ENCODE measurements at places on chromosomes 7 and 10. TPM values are rescaled to one million over a fixed set of nuclear protein-coding genes. Genes with fewer than 3 reads are reported as not detected.
A peak's percentile ranks its signal among the peaks of the same experiment; 100 is the strongest.

- H3K27ac ChIP-seq, result peak overlapping the region; percentile 91
- H3K27me3 ChIP-seq, result no peaks in the 10 kb centered on the region
- H3K4me3 ChIP-seq, result no peak overlapping the region
- H3K36me3 ChIP-seq, result no peaks in the 10 kb centered on the region
- H3K4me1 ChIP-seq, result peaks cover 64% of the 10 kb centered on the region
Observed at GRCh38 chr7:99827040-99827778, 604 bp upstream of the CYP3A43 start.

Gene GPR26
- total RNA-seq, result not detected

Gene HECW1
- not detected for total RNA-seq

- no peaks in the 10 kb centered on the region for H3K4me1 ChIP-seq
- no peaks in the 10 kb centered on the region for H3K36me3 ChIP-seq
- no peaks in the 10 kb centered on the region for H3K27me3 ChIP-seq
- H3K4me3 ChIP-seq, result no peak overlapping the region
- no peak for DNase-seq
Observed at GRCh38 chr10:103676058-103676785, 179.2 kb downstream of the SH3PXD2A start.

DNA sequence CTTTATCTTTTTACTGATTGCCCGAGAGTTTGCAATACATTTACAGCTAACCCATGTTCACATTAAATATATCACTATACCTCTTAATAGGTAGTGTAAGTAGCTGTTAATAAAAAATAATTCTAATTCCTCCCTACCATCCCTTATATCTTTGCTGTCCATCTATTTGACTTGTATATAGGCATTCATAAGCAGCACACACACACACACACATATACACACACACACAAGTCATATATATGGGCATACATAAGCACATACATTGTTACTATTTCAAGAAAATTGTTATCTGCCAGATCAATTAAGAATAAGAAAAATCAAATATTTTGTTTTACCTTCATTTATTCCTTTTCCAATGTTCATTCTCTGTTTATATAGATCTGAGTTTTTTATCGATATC is 176.4 kb downstream of the PPP1R3A start:
- no peaks in the 10 kb centered on the region for H3K4me1 ChIP-seq
- DNase-seq, result no peak
- H3K27me3 ChIP-seq, result no peaks in the 10 kb centered on the region
- H3K27ac ChIP-seq, result no peak overlapping the region
- H3K4me3 ChIP-seq, result no peak overlapping the region

DNA sequence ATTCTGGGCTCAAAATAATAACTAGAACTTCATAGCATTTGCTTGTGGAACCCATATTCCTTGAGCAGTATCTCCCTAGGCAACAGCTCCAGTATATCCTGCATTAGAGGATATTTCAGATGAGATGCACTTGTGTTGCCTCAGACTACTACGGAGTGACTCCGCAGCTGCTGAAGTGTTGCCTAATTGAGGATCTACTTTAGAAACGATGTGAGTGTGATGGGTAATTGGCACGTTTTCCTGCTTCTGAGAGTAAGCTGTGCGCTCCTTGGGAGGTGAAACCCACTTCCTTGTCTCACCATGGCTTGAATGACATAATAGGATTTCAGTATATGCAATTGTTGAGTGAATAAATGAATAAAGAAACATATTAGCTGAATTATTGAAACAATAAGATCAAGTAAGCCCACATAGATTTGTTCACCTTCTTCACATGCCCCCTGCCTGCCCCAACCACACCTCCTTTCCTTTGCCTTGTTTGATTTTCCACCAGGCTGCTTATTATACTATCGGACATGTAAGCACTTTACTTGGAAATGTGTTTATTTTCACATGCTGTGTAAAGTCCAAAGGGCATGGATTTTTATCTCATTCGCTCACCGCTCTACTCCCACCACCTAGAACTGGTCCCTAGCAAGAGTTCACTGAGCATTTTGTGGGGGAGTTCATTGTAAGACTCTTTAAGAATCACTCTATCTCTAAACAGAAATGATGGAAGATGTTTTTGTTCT is 303.8 kb downstream of the KCNMA1 start:
- no peak for DNase-seq
- H3K27ac ChIP-seq, result peak overlapping the region; percentile 64
- peaks cover 27% of the 10 kb centered on the region for H3K4me1 ChIP-seq
- no peaks in the 10 kb centered on the region for H3K36me3 ChIP-seq

- DNase-seq, result no peak
- H3K27me3 ChIP-seq, result peaks cover 10% of the 10 kb centered on the region
- peaks cover 37% of the 10 kb centered on the region for H3K4me1 ChIP-seq
- no peaks in the 10 kb centered on the region for H3K36me3 ChIP-seq
- H3K27ac ChIP-seq, result no peak overlapping the region
Observed at GRCh38 chr10:101778781-101779543, 3.0 kb upstream of the FGF8 start.

Gene TRIL
- 0.47 TPM for total RNA-seq

Gene RELN
- total RNA-seq, result 39.3 TPM

- peaks cover 25% of the 10 kb centered on the region for H3K4me1 ChIP-seq
- H3K27ac ChIP-seq, result no peak overlapping the region
- H3K4me3 ChIP-seq, result no peak overlapping the region
- H3K36me3 ChIP-seq, result no peaks in the 10 kb centered on the region
Observed at GRCh38 chr10:103575416-103576075, 82.0 kb downstream of the NEURL1 start.

Gene UBN2
- total RNA-seq, result 8.3 TPM

All from liver (tissue), 10 donors.